ENCODE measurements at places on chromosomes 4 and X.

DNA sequence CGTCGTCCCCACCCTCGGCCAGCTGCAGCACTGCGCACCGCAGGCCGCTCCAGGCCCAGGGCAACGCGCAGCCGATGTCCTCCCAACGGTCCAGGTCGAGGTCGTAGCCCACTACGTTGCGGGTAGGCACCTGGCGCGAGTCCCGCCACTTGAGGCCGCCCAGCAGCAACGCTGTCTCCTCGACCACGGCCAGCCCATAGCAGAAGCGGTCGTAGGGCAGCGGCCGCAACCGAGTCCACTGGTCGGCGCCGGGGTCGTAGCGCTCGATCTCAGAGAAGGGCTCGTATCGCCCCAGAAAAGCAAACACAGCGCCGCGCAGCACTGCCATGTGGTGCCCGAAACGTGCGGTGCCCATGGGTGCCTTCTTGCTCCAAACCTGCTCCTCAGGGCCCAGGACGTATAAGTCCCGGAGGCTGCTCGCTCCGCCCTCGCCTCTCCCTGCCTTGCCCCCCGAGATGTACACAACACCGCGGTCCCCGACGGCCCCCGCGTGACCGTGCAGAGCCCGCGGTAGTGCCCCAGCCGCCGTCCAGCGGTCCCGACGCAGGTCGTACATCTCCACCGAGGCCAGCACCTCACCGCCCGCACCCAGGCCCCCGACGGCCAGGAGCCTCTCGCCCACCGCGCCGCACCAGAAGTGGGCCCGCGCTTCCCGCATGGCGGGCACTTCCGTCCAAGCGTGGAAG lies 2.1 kb downstream of the KLHL34 start:
- no peak for DNase-seq

GRCh38 chrX:18377796-18378195 lies 23.3 kb upstream of the SCML2 start:
- peak; percentile 26 for DNase-seq

GRCh38 chr4:104677116-104677515 lies 182.4 kb upstream of the CXXC4 start:
- peak; percentile 27 for DNase-seq

- no peak for DNase-seq
These were observed 32.9 kb downstream of the CXCL1 start for GRCh38 chr4:73902038-73902637.

DNA sequence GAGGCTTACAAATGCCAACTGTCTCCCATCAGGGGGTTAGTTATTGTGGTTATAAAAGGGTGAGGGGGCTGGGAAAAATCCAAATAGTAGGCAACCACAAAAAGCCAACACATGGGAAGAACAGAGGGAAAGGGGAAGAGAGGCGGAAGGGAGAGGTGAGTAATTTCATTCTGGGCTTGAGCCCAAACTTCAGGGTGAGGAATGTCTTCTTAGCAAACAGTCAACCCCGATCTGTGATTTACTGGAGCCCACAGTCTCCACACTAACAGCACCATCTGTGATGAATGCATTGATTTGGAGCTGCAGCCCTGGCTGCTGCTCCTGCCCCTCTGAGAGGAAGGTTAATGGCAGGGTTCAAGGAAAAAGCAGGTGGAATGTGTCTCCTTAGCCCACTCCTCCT lies 162.2 kb upstream of the GPR101 start:
- DNase-seq: no peak

- no peak for DNase-seq
These were observed 804.3 kb downstream of the FSTL5 start for GRCh38 chr4:161359491-161359890.

DNA sequence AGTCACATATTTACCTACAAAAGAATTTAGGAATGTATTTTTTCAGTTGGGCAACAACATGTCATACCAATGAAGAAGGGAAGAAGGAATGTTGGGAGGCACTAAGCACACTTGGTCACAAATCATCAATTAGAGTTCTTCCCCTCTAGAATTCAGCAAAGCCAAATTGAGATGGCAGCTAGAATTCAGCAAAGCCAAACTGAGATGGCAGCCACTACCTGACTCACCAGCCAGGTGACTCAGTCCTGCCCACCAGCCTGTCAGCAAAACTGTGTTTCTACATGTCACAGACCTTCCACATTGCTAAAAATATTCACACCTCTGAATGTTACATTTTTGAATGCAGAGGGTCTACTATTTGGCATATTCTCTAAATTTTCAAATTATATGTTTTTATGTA lies 63.2 kb upstream of the NOCT start:
- no peak for DNase-seq

DNA sequence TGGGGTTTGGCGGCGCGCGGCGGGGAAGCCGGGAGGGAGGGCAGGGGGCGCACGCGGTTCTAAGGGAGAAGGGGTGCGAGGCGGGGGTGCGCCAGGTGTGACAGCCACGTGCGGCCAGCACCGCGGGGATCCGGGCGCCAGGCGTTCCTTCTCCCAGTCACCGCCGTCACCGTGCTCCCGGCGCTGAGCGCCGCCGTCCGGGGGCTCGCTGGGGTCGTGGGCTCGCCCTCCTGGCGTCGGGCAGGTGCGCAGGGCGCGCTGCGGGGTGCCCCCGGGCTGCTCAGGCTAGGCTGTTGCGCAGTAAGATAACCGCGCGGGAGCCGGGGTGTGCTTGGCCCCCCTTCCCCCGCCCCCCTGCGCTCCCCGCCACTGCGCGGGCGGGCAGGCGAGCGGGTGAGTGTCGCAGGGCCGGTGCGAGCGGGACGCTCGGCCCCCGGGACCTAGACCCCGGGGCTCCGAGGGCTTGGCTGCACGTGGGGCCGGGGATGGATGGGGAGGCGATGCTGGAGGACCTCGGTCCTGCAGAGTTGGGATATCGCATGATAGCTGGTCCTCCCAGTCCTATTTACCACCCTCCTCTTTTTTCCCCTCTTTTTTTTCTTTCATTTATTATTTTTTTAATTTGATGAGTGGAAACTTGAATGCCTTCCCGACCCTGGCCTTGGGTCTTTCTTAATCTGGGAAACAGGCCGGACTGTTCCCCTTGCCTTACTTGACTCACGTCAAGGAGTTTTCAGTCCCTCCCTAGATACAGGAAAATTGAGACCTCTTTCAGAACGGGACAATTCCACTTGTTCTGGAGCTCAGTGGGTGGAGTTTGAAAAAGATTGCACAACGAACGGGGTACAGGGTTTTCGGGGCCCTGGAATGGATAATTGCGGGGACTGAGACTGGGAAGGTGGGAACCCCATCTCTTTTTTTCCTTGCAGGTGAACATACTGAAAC lies 797 bp downstream of the TXLNG start:
- peak; percentile 24 for DNase-seq

GRCh38 chrX:261919-262352 lies 19.2 kb upstream of the PLCXD1 start:
- no peak for DNase-seq

- DNase-seq: peak; percentile 32
These were observed 1.4 kb downstream of the FGF2 start for GRCh38 chr4:122827879-122828601.

DNA sequence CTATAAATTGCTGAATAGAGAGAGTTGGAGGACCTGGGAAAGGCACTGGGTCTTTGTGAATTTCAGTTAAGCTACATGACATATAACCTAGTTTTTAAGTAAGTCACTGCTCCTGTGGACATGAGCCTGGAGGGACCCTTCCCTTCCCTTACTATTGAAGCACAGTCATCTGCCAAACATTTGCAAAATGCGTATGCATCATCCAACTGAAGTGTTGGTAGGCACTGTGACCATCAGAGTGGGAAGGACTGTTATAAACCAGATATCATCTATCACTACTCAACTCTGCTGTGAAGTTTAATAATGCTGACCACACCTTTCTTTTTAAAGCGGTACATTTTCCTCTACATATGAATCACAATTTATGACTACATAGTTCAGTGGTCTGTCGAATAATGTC lies 5.2 kb downstream of the GABRA3 start:
- no peak for DNase-seq

DNA sequence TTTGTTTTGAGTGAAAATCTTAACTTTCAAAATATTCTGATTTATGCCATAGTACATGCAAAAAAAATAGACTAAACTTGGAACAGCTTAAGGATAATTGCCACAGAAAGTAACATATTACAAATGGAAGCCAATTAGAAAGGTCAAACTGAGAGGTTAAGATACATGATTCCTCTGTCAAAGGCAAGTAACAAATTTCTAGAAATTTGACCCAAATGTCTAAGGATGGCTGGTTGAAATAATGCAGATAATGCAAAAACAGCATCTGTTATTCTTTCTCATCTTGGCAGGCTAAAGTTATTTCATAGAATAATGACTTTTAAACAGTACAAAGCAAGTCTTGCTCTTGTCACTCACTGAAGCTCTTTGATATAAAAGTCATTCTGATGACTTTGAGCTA lies 10.5 kb downstream of the FGF5 start:
- no peak for DNase-seq

DNA sequence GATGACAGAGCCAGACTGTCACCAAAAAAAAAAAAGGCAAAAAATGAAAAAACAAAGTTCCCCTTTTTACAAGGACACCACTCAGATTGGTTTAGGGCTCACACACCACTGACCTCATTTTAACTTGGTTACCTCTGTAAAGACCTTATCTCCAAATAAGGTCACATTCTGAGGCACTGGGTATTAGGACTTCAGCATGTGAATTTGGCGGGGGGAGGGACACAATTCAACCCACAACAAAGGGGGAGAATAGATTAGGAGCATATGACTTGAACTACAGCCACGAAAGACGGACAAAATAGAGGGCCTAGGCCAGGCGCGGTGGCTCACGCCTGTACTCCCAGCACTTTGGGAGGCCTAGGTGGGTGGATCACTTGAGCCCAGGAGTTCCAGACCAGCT lies 31.0 kb upstream of the ARAF start:
- DNase-seq: no peak

- peak; percentile 87 for DNase-seq
These were observed at the start of gene HCCS for GRCh38 chrX:11111037-11111851. Gene HCCS (plus strand): TSS chrX:11111332. CDS start chrX:11112061, 729 bp downstream.

DNA sequence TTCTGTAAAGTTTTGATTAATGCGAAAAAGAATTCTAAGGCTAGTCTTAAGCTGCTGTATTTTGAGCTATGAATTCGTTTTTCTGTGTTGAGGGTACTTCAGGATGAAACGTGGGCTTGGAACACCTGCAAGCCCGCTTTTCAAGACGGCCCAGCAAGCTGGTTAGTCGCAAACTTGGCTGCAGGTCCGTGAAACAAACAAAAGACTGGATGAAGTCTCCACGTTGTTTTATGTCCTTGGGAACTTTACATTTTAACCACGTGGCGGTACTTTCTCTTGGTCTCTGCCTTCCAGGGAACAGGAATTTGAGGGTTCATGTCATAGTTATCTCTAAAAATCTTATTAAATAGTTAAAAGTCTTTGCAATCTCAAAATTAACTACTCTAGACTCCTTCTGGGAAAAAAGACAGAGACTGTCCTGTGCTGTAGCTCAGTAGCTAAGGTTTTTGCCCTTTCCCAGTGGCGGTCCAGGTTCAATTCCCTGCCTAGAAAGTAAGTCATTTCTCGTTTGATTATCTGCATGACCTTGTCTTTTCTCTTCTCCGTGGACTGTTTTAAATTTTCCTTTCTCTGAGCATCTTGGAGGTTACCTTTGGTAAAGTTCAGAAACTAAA lies 21.0 kb downstream of the TENM3 start:
- DNase-seq: no peak

DNA sequence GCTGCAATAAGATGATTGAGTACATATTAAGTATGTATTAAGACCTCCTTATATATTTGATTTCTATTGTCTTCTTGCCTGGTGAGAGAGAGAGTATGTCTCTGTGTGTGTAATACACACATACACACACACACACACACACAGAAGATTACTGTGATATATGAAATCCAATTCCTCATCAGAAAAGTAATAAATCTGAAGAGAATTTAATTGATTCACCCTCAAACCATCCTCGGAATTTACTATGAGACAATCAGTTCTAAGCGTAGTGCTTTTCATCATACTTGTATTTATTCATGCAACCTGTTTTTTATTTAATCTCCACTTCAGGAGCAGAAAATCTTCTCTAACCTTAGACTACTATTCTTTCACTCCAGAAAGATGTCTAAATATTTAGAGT lies 62.3 kb upstream of the TLL1 start:
- no peak for DNase-seq

GRCh38 chrX:9396930-9397329 lies 67.9 kb upstream of the TBL1X start:
- DNase-seq: peak; percentile 1

DNA sequence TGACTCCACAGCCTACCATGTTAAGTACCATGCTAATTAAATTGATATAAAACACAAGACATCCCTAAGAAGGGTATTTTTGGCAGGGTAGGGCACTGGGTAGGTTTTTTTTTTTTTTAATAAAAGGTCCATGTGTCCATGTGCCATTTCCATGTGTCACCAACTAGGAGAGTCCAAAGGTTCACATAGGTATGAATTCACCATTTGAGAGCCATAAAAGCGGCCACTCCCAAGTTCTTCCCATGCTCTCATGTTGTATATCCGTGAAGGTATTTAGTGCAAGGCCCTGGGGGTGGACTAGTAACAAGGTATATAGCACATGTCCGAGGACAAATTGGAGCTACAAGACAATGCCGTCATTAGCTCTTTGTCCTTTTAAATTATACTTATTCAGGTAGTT lies 107.3 kb downstream of the PDE5A start:
- no peak for DNase-seq

DNA sequence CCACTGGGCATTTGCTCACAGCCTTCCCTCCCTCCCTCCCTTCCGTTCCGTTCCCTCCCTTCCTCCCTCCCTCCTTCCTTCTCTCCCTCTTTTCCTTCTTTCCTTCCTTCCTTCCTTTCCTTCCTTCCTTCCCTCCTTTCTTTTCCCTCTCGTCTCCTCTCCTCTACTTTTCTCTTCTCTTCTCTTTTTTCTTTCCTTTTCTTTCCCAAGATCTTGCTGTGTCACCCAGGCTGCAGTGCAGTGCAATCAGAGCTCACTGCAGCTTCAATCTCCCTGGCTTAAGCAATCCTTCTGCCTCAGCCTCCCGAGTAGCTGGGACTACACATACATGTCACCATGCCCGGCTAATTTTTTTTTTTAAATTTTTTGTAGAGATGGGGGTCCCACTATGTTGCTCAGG lies 26.7 kb upstream of the ING2 start:
- no peak for DNase-seq

- DNase-seq: no peak
These were observed 41.5 kb downstream of the GPM6A start for GRCh38 chr4:175770555-175770954.

GRCh38 chr4:152540293-152540674 lies 4.4 kb upstream of the FBXW7 start:
- no peak for DNase-seq

- DNase-seq: no peak
These were observed 10.0 kb downstream of the ADAM29 start for GRCh38 chr4:174928174-174928573.

DNA sequence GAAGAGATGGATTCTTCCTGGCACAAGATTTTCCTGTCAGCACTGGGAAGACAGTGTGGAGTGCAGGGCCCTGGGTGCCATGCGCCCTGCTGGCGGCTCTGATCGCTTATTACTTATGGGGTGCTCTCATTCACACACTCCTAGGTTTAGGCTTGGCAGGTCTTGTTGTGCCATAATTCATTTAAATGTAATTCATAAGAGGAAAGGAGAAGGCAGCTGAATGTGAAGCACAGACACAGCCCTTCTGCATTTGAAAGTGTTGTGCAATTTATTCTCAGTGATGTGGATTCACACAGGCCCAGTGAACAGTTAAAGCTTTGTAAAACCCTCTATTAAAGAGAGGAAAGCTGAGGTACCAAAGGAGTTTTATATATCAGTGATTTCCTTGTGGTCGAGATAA lies 249.7 kb downstream of the C4orf33 start:
- DNase-seq: no peak

GRCh38 chr4:148044089-148044911 lies 312.4 kb downstream of the ARHGAP10 start:
- DNase-seq: no peak

Data from body of pancreas (tissue), 4 donors.